ENCODE measurements at places on chromosomes 12 and 14.
A peak's percentile ranks its signal among the peaks of the same experiment; 100 is the strongest.

GRCh38 chr14:56005191-56006053 lies 112.8 kb upstream of the PELI2 start:
- no peak for DNase-seq

- DNase-seq, result no peak
Measured at GRCh38 chr12:2264651-2265232, 212.0 kb downstream of the CACNA1C start.

GRCh38 chr14:24947131-24947530 lies 102.8 kb downstream of the STXBP6 start:
- no peak for DNase-seq

DNA sequence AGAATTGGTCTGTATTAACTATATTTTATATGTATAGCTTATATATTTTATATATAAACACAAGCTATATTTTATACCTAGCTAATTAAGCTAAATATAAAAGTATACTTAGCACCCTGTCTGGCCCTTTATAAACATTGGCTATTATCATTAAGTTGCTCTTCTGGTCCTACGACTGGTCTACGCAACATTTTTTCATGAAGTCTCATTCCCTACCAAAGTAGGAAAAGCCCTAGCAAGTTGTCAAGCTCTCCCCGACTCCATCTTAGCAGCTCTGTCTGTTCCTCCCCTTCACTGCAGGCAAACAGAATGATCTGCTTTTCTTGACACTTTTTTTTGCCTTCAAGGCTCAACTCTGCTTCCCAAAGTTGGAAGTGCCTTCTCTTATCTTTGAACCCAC lies 36.7 kb upstream of the ELK3 start:
- no peak for DNase-seq

GRCh38 chr12:2582631-2583030 lies 212.1 kb upstream of the FKBP4 start:
- no peak for DNase-seq

- DNase-seq, result no peak
Measured at GRCh38 chr12:2248087-2248900, 195.5 kb downstream of the CACNA1C start.

DNA sequence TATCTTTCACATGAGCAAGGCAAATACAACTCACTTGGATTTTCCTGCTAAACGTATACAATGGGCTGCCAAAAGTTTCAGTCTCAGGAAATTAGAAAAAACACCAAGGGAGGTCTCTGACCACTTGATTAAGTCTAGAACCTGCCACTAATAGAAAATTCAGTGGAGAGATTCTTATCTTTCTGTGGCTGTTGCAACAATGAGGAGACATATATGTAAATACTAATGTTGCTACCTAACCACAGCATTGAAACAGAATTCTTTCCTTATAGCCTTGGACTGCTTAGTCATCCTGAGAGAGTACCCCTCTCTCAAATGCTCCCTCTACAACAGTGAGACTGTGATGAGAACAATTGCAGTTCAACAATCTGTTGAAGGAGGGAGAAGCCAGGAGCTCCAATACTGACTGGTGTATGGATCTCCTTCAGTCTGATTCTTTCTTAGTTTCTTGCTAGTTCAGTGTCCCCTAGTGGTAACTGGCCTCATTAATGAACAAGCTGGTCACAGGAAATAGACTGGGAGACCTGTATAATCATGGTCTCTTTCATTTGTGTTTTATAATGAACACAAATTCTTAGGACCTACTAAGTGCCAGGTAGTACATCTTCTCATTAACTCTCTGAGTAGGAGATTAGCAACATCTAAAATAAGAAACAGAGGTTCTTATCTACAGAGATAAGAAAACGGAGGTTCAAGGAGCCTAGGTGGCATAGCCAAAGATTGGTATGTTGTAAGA lies 164.5 kb downstream of the SLC38A4 start:
- DNase-seq, result peak; percentile 15

GRCh38 chr14:54727929-54728328 lies 161.0 kb downstream of the SAMD4A start:
- DNase-seq, result no peak

- DNase-seq, result no peak
Measured at GRCh38 chr14:27243365-27243764, 645.5 kb upstream of the NOVA1 start.

DNA sequence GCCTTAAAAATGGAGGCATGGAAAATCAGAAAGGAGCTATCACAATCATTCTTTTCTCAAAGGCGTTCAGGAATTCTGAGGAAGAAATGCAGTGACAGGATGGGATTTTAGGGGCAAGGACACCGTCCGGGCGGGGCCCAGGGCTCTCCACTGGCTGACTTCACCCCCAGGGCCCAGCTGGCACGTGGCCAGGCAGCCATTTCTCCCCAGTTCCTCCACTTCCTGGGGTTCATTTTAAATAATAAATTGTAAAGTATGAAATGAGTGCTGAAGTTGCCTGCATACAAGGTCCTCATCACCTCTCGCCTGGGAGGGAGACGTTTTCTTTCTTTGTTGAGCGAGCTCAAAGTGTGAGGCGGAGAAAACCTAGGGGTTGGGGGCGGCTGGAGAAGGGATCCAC lies 73.8 kb downstream of the WDR20 start:
- no peak for DNase-seq

- no peak for DNase-seq
Measured at GRCh38 chr12:1843641-1844005, 23.3 kb downstream of the LRTM2 start.

DNA sequence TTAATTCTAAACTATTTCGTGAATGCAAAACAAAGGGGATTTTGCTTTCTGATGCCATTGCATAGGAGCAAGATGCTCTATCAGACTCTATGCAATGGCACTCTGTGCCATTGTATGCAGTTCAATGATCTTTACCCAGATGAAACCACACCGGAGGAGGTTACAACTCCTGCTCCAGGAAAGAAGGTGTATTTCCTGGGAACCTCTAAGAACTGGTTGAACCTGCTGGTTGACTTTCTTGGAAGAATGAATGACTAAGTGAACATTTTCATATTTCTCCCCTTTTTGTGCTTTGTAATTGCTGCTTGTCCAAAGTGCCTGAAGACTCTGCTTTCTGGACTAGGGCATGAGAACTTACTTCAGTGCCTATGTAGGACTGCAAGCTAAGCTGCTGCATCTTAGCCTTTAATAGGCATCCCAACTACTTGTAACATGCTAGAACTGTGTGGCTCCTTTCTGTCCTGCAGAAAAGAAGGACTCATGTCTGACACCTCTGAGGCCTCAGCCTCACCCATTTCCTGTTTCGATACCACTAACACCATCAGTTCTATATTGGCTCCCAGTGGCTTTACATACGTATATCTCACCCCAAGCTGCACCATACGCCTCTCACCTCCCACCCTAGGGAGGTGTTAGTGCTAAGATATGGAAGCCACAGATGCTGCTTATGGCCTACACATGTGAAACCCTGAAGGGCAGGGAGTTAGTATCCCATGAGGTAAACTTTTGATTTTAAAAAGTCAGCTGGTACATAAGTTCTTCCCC lies 193.5 kb upstream of the CNOT2 start:
- peak; percentile 15 for DNase-seq

DNA sequence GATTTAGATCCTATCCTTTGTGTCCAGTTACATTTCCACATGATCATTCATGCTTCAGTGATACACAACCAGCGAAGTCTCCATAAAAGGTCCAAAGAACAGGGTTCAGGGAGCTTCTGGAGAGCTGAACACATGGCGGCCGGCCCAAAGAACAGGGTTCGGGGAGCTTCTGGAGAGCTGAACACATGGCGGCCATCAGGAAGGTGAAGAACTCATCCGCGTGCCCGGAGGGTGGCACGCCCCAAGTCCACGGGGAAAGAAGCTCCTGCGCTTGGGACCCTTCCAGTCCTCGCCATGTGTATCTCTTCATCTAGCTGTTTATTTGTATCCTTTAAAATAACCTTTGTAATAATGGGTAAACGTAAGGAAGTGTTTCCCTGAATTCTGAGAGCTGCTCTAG lies 91.9 kb upstream of the FLRT2 start:
- no peak for DNase-seq

- no peak for DNase-seq
Measured at GRCh38 chr12:113852695-113853490, 113.2 kb downstream of the RBM19 start.

GRCh38 chr14:99522457-99522891 lies 41.3 kb downstream of the CCNK start:
- DNase-seq, result no peak

DNA sequence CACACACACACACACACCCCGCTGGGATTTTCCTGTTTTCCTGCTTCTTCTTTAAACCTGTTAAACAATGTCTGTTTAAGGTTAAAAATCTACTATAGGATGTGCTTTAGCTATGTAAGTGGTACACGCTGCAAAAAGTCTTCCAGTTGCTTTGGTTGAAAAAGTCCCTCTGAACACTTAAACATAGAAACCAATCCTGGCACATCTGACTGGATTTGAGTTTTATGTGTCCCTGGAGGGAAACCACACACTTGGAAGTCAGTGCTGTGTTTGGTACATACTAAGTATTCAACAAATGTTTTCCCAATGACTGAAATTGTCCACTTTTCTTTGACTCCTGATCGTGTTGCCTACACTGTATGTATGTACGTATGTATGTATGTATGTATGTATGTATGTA lies 22.0 kb downstream of the CFL2 start:
- no peak for DNase-seq

DNA sequence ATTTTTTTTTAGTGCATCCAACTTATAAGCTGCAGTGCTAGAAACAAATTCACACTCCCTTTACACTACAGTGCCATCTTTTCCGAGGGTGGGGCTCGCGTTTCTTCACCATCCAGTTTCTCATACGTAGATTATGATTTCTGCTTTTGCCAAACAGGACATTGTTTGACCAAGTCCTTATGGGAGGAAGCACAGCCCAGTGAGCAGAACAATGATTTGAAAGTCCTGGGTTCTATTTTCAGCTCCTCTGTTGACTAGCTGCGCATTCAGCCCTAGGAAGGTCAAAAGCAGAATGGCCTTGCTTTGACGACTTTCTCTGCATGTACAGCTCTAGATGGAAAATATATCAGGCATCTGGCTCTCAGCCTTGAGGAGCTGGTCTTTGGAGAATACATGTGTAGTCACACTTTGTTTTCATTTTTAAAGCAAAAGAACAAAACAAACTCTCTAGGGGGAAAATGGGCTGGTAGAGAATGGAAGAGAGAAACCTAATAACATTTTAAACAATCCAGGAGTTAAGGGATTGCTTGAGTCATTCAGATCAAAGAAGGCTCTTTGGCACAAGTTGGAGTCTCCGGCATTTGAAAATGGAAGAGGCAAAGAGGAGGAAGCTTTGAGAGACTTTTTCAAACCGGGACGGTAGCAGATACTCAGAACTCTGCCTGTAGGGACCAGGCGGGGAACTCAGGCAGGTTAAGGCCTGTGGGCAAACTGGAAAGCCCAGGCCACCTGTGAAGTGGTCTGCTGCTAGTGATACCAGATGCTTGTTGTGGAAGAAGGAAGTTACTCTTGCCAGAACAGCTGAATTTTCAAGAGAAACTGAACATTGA lies 257.3 kb upstream of the PLEKHG7 start:
- no peak for DNase-seq

DNA sequence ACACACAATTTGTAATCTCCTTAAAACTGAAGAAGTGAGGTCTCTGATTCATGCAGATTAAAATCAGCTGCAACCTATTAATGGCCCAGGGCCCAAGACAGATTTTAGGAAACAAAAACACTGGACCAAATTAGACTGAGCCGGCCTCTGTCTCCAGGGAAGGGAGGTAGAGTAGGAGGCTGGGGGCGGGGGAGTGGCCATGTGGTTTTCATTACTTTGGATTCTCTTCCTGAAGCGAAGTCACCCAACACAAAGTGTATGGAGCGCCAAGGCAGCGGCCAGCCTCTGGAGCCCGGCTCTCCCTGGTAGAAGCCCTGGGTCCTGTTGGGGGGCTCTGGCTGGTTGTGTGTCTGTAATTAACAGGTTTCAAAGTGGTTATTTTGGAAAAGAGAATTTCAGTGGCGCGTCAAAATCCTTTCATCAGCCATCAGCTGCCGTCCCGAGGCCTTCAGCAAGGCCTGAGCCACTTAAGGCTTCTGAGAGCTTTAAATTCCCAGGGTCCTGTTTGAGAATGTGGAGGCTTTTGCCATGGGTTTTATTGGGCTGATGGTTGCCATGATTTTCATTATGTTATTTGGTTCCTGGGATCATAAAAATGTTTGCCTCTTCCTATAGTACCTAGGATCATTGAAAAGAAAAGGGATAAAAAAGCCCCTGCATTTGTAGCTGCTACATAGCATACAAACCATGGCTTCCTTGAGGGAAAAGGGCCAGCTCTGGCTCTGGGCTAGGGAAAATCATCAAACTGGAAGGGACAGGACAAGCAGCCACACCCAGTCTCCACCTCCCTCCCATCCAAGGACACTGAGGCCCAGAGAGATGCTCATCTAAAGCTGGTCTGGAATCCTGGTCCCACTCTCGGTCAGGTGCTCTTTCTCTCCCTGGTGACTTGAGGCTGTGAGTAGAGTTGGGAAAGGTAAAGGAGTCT lies 282.4 kb downstream of the ZFP36L1 start:
- DNase-seq, result no peak

DNA sequence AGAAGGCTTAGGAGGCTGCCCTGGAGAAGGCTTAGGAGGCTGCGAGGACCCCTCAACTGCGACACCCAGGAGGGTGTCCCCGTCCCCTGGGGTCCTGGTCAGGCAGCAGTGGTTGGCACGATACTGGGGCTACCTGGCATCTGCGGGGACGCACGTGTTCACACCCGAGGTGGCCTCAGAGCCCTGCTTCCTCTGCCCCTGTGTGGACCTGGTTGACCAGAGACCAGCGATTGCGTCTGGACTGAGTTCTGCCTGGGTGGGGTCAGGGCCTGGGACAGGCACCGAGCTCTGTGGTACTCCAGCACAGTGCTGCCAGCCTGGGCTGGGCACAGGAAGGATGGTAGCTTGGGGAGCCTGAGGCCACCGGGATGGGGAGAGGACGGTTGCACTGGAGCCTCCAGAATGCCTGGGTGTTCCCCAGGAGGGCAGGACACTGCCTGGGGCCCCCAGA lies 735 bp downstream of the ASPG start:
- no peak for DNase-seq

- DNase-seq, result no peak
Measured at GRCh38 chr12:13023811-13024530, 20.2 kb upstream of the FAM234B start.

- DNase-seq, result no peak
Measured at GRCh38 chr12:68675101-68675842, 11.5 kb upstream of the NUP107 start.

DNA sequence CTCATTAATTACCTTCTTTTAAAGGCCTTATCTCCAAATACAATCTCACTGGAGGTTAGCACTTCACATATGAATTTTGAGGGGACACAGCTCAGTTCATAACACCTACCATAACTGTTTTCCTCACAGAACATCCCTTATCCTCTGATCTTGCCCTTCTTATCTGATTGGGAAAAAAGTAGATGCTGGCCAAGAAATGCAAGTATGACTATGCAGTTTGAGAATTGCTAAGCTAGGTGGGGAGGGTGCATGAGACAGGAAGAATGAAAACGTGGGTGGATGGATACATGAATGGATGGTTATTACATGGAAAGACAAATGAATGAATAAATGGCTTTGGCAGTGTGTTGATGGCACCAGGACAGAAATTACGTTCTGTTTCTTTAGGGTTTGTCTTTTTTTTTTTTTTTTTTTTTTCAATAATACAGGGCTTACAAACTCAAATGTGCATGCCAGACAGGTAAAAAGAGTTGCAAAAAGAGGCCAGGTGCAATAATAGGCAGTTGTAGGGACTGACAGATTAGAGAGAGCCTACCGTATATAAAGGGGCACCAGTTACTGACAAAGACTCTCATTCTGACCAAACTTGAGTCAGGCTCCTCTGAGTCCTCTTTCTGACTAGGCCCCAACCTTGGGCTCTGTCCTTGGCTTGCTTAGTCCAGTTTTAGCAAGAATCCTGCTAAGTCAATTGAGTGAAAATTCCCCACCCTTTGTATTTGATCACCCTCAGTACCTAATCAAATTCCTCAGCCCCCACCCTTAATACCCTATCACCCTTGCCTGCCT lies 304.9 kb downstream of the ZFP36L1 start:
- DNase-seq, result no peak

Measured in GM19239 (cell line).